ENCODE measurements at places on chromosomes 2 and 18.

- no peak for DNase-seq
Measured at GRCh38 chr2:85273738-85274731, 53.8 kb downstream of the TGOLN2 start.

DNA sequence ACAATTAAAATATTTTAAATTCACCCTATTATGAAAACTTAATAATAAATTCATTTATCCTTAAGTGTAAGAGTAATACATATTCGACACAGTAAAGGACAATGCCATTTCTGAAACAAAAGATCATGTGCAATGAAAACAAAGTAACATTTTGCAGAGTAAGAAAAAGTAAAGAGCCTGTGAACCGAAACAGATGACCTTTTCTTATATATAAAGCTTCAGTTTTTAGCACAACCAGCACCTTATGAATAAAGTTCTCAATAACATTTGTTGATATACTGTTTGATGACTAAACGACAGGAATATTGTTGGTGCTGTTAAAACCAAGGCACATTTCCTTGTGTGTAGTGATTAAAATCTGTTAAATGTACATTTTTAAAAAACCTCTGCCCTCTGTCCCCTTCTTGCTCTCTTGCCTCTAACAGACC is 1.5 kb downstream of the PELI1 start:
- DNase-seq, result no peak

DNA sequence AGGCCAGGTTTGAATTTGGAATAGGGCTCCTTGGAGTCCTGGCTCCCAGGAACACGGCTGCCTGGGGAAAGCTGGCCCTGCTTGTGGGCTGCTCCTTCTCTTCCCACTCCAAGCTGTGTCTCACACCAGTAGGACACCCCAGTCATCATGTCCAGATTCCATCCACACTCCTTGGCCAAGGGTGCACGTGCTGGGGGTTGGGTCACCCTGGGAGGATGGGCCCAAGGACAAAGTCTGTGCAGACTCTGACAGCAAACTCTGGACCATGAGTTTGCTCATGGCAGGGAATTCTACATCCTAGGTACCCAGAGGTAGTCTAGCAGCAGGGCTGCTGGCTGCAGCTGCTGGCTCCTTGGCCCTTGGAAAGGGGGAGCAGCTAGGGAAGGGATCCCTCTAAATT is 102.4 kb upstream of the EPAS1 start:
- DNase-seq, result no peak

DNA sequence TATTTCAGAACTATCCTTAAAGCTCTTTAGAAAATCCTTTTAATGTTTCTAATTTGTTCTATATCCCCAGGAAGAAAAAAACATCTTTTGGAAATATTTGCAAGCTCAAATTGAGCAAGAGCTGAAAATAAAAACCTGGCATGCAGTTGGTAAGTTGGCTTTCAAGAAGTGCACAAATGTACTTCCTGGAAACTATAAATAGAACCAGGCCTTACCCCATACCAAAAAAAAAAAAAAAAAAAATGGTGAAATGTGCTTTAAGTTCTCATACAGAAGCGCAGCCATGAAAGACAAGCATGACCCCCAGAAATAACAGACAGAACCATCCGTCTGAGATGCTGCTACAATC is 178.5 kb downstream of the HDAC4 start:
- DNase-seq, result no peak
